Stimulated activated CD4-positive, alpha-beta T cell treated with anti-CD3 and anti-CD28 coated beads, Interleukin-15, amount 100 ng/mL, for 1 hour (primary cell): ENCODE measurements at places on chromosomes 1 and 21.

GRCh38 chr1:207691841-207692240, 46.9 kb downstream of the CR1L start:
- DNase-seq = no peak

DNA sequence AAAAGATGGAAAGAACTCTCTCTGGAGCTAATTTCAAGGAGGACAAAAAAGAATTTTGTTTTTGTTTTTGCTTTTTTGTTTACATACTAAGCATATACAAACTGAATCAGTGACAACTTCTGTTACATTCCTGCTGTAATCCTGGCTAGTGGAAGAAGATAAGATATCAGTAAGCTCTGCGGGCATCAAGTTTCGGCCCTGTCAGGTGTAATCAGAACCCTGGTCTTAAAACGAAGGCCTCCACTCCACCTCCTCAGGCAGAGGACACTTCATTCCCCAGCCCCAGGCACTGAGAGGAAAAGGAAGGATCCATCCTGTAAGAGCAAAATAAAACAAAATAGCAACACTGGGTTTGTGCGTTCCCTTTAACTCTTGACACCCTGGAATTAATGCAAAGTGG, 88.9 kb upstream of the ARHGAP29 start:
- no peak for DNase-seq

- no peak for DNase-seq
Observed at GRCh38 chr1:110976089-110976488, 12.4 kb upstream of the LRIF1 start.

DNA sequence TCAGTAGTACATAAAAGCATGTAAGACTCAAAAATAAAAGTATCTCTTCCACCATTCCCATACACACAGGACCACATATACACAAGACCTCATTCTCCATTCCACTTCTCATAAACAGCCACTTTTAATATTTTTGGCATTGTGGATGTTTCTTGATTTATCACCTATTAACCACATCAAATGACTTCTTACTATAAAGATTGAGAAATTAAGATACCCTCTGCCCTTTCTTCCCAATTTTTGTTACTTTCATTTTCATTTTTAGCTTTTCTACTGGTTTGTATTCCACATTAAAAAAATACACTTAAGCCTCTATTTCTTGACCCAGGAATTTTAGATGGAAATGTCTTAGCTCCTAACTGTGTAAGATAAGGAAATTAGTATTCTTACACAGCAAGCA, 22.8 kb downstream of the AKT3 start:
- no peak for DNase-seq

GRCh38 chr1:25657121-25657882, 40.7 kb downstream of the MAN1C1 start:
- no peak for DNase-seq

DNA sequence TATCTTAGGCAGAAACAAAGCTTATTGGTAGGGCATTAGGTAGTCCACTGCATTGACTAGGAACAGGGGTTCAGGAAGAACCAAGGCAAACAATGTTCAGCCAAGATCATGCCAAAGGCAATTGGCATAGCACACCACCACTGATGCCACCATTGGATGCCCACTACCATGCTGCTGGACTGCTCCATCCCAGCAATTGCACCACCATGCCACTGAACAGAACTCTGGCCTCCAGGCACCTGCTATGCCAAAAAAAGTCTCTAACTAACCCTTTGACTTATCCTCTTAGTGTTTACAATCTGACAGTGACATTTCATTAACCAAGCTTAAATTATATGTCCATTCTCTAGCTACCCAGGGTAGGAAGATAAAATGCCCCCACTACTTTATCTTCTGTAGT, 509.6 kb upstream of the CAMK1G start:
- DNase-seq = no peak

- no peak for DNase-seq
Observed at GRCh38 chr1:181112071-181112929, 23.8 kb downstream of the IER5 start.

- no peak for DNase-seq
Observed at GRCh38 chr21:44423312-44423821, 31.9 kb upstream of the LRRC3 start.

DNA sequence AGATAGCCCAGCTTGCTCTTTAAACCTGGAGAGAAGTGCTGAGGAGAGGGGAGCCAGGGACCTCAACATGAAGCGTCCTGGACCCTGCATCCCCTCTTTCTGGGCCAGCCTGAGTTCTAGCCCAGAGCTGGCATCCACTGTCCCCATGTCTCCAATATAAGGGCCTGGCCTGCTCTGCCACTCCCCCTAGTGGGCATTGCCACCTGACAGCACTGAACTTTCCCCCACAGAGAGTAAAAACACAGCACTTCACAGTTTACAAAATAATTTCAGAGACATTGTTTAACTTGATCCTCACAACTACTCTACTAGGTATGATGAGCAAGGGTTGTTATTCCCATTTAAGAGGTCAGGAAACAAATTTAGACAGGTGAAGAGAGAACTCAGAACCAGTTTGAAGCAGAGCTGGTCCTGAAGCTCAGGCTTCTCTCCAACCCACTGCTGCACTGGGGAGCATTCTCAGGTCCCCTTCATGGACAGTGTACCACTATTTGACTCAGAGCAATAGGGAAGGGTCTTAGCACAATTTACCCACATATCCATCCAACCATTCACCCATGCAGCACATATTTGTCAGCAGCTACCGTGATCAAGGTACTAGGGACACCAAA, 151.2 kb downstream of the DMRTA2 start:
- no peak for DNase-seq

DNA sequence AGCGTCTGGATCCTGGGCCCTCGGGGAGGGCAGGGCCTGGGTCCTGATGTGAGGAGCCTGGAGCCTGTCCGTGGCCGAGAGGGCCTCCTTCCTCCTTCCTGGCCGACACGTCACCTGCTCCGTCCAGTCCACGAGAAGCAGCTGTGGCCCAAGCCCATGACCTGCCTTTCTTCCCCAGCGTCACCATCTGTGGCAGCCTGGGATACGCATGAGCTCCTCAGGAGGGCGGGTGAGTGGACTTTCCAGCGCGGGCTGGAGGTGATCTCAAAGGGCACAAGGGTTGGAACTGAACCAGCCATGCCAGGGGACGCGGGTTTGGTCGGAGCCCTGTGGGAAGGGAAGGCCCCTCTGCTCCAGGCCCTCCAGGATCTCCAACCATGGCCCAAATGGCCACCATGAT, 90.4 kb downstream of the DHRS3 start:
- no peak for DNase-seq

GRCh38 chr1:31567956-31568570, 8.3 kb upstream of the TINAGL1 start:
- no peak for DNase-seq

DNA sequence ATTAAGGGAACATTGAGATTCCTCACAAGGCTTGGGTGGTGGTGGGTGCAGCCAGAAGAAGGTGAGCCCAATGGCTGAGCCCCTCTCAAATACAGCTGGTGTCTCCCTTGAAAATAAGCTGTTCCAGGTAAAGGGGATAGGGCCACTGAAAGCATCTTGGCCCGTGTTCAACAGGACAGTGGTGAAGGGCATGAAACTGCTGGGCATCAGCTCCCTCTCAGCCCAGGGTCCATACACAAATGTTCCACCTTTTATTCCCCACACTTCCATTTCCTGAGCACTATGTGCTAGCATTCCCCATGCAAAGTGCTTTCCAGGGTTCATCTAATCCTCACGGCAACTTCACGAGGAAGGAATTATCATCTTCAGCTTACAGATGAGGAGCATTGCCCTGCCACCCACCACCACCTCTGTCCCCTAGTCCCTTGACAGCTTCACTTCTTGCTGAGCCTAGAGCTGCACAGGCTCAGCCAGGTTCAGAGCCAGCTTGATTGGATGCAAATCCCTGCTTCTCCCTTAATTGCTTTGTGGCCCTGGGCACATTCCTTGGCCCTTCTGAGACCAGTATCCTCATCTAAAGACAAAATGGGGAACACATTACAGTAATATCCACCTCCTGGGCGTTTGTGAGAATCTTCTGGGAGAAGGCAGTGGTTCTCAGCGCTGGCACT, 9.6 kb downstream of the TAGLN2 start:
- DNase-seq = no peak

DNA sequence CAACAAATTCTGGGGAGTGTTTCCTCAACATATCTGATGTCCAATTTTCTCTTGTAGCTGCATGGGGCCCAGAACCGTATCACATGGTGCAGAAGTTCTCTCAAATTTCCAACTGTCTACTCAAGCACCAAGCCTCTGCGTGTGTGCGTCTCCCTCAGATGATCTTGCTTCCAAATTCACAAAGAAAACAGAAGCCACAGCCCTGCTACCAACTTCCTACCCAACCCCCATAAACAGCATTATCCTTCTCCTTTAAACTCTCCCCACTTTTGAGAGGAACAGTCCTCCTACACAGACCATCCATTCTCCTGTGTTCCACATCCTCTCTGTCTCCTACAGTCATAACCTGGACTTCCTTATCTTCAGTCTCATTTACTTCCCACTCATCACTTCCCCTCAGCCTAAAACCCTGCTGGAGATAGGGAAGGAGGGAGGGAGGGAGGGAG, 354.1 kb downstream of the SMYD3 start:
- no peak for DNase-seq

DNA sequence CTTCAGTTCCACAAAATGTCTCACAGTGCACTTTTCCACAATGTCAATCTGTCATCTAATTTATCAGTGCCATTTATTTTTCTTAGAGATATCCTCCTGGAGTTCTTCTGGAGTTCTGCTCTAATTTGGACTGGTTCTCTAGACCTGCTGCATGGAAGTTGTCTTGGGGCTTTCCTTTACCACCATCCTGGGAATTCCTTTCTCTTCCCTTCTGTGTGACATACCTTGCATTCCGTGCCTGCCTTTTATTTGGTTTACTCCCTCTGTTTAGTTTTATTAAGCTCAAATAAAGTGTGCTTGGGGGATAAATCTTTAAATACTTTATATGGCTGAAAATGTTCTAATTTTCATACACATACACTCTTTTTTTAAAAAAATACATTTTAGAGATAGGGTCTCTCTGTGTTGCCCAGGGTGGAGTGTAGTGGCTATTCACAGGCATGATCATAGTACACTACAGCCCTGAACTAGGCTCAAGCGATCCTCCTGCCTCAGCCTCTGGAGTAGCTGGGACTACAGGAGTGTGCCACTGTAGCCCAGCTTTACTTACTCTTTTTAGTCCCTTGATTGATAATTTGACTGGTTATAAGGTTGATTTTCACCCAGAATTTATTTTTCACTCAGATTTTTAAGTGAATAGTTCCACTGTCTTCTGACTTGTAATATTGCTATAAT, 14.4 kb downstream of the MTF2 start:
- no peak for DNase-seq

DNA sequence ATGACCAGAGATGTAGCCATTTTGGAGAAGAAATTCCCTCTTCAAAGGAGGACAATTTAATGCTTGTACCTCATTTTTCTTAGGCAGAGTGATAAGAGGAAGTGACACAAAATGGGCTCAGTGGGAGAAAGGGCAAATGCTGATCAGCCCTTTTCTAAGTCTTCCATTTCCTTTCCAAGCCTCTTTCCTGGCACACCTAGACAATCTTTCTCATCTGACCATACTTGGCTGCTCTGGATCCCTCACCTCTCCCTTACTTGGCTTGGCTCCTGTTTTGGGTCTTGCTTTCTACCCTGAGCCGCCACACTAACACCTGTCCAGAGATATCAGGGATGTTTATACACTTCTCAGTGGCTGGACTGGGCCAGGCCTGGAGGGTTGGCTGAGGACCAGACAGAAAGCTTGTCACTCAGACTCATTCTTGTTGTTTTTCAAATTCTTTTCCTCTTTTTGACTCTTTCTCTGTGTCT, 13.1 kb downstream of the TXNIP start:
- no peak for DNase-seq

DNA sequence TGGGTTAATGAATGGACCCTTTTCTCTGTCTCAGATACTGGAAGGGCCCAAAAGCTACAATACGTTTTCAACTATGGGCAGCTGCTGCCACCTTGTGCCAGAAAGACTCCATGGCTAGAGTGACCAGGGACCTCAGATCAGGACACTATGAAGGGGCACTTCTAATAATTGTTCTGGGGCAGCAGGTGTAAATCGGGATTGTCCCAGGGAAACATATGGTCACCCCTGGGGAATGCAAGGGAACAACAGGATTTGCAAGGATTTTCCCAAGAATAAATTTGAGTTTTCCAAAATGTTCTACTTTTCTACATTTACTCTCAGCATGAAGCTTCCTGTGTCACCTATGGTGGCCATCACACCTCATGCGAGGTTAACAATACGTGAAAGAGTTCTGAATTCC, 12.0 kb upstream of the FCAMR start:
- DNase-seq = peak; percentile 11

DNA sequence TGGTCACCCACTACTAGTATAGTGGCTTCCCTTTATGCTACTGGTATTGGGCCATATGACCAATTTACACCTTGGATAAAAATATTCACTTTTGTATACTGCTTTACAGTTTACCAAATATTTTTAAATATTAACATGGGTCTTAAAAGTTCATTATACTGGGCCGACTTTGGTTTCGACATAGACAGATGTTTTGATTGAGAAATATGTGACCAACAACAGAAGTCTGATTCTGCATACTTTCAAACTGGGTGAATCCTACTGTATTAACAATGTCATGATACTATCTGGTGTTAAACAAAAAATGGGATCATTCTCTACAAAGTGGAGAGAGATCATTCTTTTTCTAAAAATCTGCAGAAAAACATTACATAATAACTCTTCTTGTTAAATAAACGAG, 134.8 kb downstream of the AKT3 start:
- no peak for DNase-seq

GRCh38 chr1:224235813-224236493, 52.9 kb downstream of the DEGS1 start:
- no peak for DNase-seq

- no peak for DNase-seq
Observed at GRCh38 chr1:16922885-16923431, 1.2 kb downstream of the CROCC start.

DNA sequence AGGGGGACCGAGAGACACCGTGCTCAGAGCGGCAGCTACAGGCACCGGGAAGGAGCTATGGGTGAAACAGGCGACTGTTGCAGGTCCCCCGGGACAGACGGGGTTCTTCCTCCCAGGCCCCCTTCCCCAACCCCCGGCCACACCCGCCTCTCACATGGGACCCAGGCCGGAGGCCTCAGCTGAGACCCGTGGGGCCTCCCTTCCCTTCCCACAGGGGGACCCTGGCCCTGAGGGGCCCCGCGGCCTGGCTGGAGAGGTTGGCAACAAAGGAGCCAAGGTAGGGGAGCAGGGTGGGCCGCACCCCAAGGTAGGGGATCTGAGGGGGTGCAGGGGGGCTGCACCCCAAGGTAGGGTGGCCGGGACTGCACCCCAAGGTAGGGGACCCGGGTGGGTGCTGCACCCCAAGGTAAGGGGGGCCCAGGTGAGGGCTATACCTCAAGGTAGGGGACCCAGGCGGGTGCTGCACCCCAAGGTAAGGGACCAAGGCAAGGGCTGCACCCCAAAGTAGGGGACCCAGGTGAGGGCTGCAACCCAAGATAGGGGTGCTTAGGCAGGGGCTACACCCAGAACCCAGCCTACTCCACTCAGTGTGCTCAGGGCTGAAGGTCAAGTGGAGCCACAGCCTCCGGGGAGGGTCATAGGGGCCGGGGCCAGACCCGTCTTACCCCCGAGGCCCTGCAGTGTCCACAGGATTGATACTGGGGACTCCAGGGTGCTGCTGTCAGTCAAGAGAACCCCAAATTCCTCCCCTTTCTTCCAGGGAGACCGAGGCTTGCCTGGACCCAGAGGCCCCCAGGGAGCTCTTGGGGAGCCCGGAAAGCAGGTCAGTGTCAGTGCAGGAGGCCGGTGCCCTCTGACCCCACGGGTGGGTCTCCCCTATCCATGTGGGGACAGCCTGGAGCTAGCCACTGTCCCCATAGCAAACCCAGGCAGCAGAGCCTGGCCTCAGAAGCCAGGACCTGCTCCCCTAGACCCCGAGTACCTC, 22.7 kb downstream of the COL6A2 start:
- no peak for DNase-seq
